CD4-positive, alpha-beta T cell treated with Interleukin-17A for 4 hours (primary cell): ENCODE measurements at places on chromosomes 4 and X.
A peak's percentile ranks its signal among the peaks of the same experiment; 100 is the strongest.

DNA sequence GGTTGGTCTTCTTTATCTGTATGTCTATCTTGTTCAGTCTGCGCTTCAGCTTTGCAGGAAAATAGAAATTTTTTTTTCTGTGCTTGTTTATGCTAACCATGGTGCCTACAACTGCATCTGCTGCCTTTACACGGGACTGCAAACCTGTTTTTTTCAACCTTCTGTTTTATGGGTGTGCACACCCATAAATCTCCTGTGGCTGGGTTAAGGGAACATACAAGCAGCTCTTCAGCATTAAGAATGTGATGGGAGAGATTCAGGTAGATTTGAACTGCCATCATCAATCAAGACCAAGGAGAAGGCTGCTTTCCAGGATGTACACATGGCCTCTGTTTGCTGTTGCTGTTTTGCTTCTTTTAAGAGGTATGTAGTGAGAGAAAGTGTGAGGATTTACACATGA, 502.9 kb downstream of the ANKRD50 start:
- no peak for DNase-seq

GRCh38 chrX:119694601-119695534, 1.9 kb upstream of the SEPTIN6 start:
- peak; percentile 19 for DNase-seq

- DNase-seq: no peak
Observed at GRCh38 chr4:23889391-23889790, 456 bp downstream of the PPARGC1A start.

- no peak for DNase-seq
Observed at GRCh38 chr4:160257318-160257717, 1154.4 kb downstream of the RAPGEF2 start.
